ENCODE measurements at places on chromosomes 4 and X.

GRCh38 chr4:110292994-110293744, 94.8 kb upstream of the ELOVL6 start:
- DNase-seq: no peak

GRCh38 chr4:74133786-74134499, 24.0 kb upstream of the MTHFD2L start:
- DNase-seq: peak; percentile 23

DNA sequence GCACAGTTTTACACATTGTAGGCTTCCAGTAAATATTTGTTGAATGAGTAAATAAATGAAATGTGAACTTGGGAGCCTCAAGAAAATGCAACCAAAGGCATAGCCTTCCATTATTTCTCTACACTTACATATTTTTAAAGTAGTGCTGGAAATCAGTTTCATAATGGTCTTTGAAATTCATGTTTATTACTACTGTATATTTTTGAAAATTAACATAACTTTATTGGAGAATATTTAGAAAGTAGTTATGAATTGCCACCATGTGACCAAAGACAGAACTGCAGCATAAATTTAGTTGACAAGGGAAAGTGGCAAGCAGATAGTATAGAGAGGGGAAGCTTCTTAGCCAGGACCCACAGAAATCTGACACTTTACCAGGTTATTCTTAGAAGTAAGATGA, 6.4 kb downstream of the TCEAL8 start:
- no peak for DNase-seq

DNA sequence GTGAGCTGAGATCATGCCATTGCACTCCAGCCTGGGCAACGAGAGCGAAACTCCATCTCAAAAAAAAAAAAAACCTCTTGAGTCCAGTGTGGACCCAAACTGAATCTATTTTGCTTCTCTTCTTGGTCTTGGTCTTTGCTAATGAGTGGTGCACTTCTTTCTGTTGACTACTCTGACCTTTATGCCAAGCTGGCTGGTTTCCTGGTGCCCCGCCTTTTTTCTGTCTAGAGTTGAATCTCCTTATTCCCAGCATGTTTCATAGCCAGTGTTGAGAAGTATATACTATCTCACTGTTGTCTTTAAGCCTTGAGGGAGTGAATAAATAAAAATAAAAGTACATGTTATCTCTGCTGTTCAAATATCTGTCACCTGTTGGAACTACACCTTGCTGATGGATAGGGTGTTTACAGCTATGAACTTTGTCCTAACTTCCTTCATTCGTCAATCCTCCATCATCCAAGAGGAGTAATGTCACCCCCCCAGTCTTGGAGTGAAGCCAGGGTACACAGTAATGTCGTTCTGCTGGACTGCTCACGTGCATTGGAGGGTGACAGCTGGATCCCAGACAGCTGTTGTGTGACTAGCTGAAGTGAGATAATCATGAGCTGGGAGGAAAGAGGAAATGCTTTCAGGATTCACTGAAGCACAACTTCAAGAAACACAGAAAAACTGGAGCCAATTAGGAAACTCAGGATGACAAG, 99.3 kb upstream of the PRKG2 start:
- no peak for DNase-seq

DNA sequence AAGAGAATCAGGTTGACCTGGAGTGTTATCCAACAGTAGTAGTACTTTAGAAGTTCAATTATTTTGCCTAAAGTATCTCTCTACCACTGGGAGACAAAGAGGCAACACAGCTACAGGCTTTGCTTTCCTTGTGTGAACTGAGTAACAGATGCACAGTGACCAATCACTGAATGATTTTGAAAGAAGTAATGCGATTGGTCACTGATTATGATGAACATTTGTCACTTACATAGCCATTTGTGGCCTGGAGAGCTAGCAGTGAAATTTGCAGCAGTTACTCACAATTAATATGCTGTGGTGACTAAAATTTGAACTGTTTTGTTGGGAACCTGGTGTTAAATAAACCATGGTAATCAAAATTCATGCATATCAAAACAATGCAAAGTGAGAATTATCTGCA, 508.7 kb upstream of the DIPK2B start:
- no peak for DNase-seq

All from HuH-7 (cell line).